Lung (tissue), 17 donors: ENCODE measurements at places on chromosomes 5 and 9.

DNA sequence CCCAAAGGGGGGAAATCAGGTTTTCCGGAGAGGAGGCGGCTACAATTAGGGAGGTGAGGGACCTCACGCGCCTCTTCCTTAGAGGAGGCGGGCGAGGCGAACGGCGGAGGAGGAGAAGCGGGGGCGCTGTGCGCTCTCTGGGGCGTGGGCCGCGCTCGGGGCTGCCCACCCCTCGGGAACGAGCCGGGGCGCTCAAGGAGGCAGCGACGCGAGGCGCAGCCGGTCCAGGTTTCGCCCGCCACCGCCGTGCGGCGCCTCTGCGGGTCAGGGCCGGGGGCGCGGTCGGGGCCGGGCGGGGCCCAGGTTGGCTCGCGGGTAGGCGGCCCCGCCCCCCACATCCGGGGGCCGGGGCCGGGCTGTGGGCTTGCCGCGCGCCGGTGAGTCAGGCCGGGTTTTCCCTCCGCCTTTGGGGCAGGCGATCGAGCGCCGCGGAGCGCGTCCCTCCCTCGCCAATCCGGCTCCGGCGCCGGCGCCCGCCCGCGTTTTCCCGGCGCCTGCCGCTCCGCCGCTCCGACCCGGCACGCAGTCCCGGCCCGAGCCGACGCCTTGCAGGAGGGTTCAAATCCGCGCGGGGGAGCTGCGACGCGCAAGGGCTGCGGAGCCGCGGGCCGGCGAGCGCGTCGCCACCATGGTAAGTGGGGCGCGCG is at the start of gene N4BP3:
Gene N4BP3, plus strand, starts transcription at position 392 of the 647 bp plus-strand sequence. CDS start 6,052 bp downstream, outside the sequence.
- no peaks in the 10 kb centered on the region for H3K27me3 ChIP-seq
- H3K4me1 ChIP-seq: peaks cover 21% of the 10 kb centered on the region
- peak within 1 kb of the TSS; percentile 74 for H3K4me3 ChIP-seq
- peak within 1 kb of the TSS; percentile 73 for H3K27ac ChIP-seq
- H3K36me3 ChIP-seq: no peaks in the 10 kb centered on the region

DNA sequence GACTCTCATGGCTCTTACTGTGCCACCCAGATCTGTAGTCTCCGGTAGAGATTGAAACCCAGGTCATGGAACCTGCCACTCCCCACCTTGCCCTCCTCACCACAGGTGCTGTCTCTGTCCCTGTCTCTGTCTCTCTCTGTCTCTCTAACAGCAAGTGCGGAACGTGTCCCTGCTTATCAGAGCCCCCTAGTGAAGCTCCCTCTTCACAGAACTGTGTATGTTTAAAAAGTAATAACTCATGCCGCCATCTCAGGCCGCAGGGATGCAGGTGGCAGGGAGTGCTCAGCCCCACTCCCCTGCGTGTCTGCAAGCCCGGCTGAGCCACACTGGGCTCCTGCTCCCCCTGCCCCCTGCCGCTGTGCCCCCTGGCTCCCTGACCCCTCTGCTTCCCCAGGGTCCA is 43.8 kb downstream of the UNC5A start:
- no peak overlapping the region for H3K4me3 ChIP-seq
- no peak for DNase-seq
- H3K27ac ChIP-seq: no peak overlapping the region
- no peaks in the 10 kb centered on the region for H3K36me3 ChIP-seq
- peaks cover 2% of the 10 kb centered on the region for H3K27me3 ChIP-seq

DNA sequence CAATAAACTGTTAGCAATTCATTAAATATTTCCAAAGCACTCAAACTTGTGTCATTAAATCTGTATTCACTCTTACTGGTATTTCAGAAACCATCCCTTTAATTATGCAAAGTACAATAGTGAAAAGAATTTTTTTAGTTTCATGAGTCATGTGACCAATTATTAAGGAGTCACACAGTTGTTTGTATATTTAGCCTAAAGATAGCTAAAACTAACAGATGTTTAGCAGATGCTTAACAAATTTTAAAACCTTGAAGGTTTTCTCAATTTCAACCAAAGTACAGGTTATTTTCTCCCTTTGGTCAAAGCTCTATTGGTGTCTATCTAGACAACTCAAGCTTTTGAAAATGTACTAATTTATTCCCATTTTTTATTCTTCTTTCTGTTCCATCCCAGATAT is 44.1 kb downstream of the PJA2 start:
- no peaks in the 10 kb centered on the region for H3K4me1 ChIP-seq
- no peak for DNase-seq
- no peaks in the 10 kb centered on the region for H3K27me3 ChIP-seq

DNA sequence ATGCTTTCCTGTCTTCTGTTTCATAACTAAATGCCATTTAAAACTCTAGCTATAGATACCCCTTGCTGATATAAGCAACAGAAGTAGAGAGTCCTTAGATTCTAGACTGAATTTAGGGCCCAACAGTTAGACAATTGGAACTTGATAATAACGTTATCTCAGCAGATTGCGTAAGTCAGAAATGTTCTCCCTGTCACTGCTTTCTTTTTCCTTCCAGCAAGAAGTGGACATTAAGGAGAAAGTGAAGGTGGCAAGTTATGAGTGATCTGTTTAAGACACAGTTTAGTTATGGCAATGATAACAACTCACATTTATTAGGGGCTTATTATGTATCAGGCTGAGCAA is 6.9 kb upstream of the GLIS3 start:
- no peaks in the 10 kb centered on the region for H3K36me3 ChIP-seq
- no peaks in the 10 kb centered on the region for H3K27me3 ChIP-seq
- H3K4me3 ChIP-seq: no peak overlapping the region
- H3K27ac ChIP-seq: no peak overlapping the region

DNA sequence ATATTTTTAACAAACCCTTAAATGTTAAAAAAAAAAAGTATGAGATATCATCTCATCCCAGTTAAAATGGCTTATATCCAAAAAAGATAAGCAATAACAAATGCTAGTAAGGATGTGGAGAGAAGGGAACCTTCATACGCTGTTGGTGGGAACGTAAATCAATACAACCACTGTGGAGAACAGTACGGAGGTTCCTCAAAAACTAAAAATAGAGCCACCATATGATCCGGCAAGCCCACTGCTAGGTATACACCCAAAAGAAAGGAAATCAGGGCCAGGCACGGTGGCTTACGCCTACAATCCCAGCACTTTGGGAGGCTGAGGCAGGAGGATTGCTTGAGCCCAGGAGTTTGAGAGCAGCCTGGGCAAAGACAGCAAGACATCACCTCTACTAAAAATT is 3.0 kb downstream of the MTMR12 start:
- peaks cover 22% of the 10 kb centered on the region for H3K4me1 ChIP-seq
- no peaks in the 10 kb centered on the region for H3K27me3 ChIP-seq
- no peaks in the 10 kb centered on the region for H3K36me3 ChIP-seq
- no peak for DNase-seq

DNA sequence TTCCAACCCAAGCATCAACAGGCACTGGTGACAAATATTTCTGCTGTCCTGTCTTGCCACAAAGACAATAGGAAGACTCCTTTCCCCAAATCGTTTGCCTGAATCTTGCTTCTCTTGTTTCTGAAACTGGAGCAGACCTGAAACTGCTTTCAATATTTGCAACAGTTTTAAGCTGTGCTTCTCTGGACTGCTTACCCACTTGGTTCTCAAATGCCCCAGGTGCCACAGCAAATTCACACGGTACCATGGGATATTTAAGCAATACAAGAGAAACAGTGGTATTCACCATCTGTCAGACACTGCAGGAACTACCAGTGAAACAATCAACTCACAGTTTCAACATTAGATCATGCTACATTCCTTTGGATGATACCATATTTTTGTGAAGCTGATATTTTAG is 309.4 kb downstream of the PARP8 start:
- H3K27ac ChIP-seq: no peak overlapping the region
- no peak overlapping the region for H3K4me3 ChIP-seq
- no peaks in the 10 kb centered on the region for H3K27me3 ChIP-seq
- DNase-seq: no peak
- no peaks in the 10 kb centered on the region for H3K4me1 ChIP-seq
- H3K36me3 ChIP-seq: no peaks in the 10 kb centered on the region
